ENCODE measurements at places on chromosomes 11 and 22.

DNA sequence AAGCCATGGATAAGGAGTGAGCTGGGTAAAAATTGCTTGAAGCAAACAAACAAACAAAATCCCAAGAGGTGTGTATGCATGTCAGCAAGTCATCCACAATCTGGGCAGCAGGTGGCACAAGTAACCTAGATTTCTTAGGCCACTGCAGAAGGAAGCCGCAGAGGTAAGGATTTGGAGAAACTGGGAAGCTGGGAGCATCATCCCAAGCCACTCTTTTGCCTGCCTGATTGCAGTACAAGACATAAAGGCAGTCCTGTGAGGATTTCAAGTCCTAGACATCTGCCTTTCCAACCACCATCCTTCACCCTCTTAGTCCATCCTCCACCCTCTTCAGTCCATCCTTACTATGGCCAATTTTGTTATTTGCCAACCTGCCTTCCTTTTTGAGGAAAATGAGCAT, 67.2 kb upstream of the BMAL1 start:
- DNase-seq = no peak

GRCh38 chr22:32448980-32449379, 15.3 kb downstream of the BPIFC start:
- DNase-seq = no peak

GRCh38 chr11:117019871-117020270, 78.4 kb downstream of the SIK3 start:
- no peak for DNase-seq

DNA sequence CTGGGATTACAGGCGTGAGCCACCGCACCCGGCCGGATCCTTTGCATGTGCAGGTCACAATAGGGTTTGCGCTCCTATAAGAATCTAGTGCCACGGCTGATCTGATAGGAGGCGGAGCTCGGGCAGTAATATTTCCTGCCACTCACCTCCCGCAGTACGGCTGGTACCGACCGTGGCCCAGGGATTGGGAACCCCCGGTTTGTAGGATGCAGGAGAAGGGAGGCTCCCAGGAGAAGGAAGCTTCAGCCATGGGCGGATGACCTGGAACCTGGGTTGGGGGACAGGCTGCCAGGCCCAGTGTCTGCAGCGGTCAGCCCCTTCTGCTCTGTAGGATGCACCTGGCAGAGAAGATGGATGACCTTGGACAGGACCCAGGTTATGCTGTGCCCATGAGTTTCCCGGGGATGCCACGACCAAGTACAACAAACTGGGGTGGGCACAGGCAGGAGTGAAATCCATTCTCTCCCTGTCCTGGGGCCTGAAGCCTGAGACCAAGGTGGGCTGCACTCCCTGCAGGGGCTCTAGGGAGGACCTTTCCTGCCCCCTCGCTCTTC, 818.9 kb downstream of the BRD1 start:
- DNase-seq = no peak
